Lung microvascular endothelial cell (primary cell): ENCODE measurements at places on chromosomes 1 and 21. TPM values are rescaled to one million over a fixed set of nuclear protein-coding genes. Genes with fewer than 3 reads are reported as not detected.

DNA sequence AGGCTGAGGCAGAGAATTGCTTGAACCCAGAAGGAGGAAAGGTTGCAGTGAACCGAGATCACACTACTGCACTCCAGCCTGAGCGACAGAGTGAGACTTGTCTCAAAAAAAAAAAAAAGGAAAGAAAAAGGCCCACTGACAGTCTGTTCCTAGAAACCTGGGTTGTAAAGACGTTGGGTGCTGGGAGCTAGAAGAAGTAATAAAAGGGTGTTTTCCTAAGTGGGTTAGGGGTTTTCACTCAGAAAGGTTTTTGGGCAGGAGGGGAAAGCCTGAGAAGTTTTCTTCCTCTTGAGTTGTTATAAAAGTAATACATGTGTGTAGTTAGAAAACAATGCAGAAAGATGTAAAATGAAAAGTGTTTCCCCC, 25.4 kb downstream of the CELA3A start:
- no peak for DNase-seq

GRCh38 chr21:45050345-45050796, 24.0 kb upstream of the ADARB1 start:
- DNase-seq = no peak

- DNase-seq = no peak
Measured at GRCh38 chr1:57605933-57606332, 182.1 kb upstream of the DAB1 start.

DNA sequence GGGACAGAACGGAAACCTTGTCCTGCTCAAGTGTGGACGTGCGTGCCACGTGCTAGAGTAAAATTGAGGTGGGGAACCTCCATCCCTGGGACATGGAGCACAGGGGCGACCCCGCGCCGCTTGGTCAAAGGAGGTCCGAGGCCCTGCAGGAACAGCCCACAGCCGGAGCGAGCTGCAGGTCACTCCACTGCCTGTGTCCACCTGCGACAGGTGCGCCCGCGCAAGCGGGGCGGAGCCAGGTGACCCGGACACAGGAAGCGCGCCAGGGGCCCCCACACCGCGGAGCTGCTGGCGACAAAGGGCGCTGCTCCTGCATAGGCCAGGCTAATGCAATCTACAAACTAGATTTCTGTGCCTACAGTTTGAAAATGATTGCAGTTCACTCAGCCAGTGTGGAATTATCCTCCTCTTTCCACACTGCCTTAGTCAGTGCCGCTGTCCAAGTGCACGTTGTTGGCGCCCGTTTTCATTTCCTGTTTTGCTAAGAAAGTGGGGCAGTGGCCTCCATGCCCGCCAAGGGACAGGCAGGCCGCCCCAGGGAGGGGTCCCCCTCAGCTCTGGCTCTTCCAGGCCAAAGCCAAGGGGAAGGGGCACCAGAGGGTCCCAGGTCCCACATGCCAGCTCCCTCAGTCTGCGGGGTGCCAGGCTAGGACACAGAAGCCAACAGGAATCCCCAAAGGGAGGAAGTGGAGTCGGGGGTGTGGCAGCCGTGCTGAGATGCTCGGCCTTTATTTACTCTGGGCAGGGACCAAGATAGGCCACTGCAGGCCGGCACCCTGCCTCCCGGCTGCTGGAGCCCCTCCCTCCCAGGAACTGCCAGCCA, 4.3 kb upstream of the NADK start:
- DNase-seq = peak; percentile 54

DNA sequence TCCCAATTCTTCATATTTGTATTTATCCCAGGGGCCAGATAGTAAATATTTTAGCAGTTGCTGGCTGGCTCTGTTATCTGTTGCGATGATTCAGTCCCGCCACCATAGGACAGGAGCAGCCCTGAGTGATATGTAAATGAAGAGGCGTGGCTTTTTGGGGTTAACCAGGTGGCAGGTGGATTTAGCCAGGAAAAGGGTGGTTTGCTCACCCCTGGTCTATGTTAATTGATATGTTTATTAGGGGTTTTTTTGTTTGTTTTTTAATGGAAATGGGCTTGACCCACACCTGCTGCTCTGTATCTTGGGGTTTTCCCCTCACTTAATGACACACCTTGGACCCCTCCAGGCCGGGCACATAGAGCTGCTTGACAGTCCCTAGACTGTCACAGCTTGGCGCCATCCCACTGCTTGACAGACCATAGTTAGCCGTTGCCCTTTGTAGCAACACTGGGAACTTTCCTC, 62.8 kb downstream of the PIK3CD start:
- DNase-seq = no peak

DNA sequence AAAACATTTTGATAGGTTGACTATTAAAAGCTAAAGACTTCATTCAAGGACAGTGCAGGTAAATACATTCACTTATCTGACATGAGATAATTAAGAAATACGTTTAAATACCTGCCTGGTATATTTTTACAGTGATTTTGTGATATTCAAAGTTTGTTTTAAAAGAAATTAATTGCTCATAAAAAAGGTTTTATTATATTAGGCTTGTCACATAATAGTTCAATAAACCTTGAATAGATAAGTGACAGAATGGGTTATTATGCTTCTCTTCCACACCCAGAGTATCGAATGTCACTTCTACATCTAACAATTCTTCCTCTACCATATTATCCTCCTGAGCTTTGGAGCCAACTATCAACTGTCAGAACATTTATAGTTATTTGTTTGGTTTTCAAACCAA, 60.0 kb downstream of the LTN1 start:
- no peak for DNase-seq

- DNase-seq = no peak
Measured at GRCh38 chr1:217078078-217078690, 355.0 kb upstream of the ESRRG start.

DNA sequence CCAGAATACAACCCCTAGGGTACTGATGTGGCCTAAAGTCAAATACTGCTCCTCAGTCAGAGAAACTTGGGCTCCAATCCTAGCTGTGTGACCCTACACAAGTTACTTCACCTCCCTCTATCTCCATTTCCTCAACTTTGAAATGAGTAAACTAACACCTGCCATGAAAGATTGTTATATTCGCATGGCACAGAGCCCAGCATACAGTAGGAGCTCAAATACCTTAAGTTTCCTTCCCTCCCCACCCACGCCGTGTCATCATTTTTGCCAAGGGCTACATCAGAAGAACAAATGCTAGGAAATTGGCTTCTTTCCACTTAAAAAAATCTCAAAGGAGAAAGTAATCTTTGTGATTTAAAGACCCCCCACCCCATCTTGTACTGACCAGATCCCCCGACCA, 22.2 kb upstream of the ZNF362 start:
- DNase-seq = no peak

DNA sequence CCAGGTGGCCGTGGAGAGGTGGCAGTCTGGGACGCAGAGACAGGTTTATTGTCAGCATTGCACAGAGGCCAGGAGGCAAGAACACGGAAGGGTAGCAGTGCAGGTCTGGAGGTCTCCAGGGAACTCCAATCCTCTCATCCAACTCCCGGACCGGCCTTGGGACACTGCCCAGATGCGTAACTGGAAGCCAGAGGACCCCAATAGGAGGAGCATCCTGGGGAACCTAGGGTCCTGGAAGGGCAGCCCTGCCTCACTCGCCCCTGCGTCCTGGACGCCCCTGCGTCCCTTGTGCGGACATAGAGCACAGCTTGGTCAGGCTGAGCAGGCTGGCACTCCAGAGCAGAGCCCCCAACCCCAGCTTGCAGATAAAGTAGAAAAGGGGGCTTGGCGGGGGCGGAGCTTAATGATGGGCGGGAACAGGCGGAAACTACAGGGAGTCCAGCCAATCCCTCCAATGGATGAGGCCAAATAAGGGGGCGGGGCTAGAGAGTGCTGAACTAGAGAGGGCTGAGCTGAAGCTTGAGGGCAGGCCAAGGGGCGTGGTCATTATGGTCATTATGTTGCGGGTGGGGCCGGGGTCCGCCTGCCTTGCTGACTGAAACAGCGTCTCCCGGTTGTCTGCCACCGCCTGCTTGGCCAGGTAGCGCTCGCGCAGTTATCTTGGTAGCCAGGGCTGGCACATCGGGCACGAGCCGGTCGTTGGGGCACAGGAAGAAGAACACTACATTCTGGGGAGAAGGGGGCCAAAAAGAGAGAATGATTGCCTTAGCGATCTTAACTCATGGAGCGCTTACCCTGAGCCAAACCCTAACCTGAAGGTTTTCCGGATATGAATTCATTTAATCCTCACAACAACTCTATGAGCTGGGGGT, 3.7 kb upstream of the ARHGEF19 start:
- peak; percentile 86 for DNase-seq

DNA sequence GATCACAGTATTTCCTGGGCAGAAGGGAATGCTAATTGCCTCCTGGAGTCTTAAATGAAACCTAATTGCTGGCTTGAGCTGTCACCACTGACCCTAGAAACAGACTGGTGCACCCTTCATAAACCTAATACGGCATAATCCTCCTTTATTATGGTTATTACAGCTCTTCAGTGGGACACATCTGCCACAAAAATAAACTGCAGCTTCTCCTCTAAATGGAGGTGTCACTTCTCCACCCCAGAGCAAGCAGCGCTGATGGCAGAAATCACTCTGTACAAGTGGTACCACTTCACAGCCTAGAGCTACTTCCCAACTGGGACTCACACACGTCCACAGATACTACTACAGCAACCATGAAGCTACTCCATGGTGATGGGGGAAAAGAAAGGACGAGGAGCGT, 11.1 kb downstream of the PTPN14 start:
- DNase-seq = no peak

DNA sequence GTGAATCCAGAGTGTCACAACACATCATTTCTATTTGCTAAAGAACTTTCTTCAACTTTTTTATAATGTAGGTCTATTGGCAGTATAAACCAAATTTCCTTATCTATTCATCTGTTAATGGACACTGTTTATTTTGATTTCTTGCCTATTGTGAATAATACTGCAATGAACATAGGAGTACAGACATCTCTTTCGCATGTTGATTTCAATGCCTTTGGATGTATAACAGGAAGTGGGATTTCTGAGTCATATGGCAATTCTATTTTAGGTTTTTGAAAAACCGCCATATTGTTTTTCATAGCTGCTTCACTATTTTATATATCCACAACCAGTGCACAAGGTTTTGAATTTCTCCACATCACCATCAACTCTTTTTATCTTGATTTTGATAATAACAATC, 198.7 kb downstream of the KCNT2 start:
- DNase-seq = peak; percentile 77

DNA sequence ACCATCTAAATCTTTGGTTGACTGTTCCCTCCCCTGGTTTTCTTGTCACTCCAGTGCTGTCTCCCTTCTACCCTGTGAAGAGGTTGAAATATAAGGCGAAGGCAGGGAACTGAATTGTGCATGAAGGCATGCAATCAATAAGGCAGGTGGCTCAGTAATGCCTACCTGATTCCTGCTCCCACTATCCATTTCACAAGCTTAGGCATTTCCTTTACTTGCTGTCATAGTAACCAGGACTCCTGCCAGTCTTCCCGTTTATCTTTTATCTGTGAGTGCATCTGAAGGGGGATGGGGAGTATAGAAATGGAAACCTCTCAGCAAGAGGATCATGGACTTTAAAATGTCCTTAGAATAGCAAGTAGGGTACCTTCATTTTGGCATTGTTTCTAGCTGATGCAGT, 40.5 kb downstream of the MRPS6 start:
- DNase-seq = no peak

DNA sequence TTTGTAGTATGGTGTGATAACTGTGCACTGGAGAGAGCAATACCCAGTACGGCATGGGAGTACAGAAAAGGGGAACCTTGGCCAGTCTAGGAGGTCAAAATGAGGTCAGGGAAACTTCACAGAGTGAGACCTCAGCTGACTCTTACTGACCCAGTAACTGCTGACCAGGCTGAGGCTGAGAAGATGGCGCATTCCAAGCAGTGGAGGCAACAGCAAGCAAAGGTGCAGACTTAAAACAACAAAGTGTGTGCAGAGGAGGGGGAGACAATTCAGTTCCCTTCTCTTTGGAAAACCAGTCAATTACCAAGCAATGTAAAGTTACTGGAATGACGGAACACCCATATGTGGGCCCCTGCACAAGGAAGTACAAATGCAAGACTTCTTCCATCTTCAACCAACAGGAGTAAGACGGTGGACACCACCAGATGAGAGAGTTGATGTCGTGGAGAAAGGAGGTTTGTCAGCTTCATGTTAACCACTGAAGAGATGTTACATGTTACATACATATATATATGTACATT, 54.6 kb upstream of the PRDX6 start:
- DNase-seq = no peak

- DNase-seq = no peak
Measured at GRCh38 chr1:119952496-119952895, 56.2 kb upstream of the ADAM30 start.

- peak; percentile 54 for DNase-seq
Measured at GRCh38 chr1:15326691-15327588, 79.9 kb downstream of the FHAD1 start.

DNA sequence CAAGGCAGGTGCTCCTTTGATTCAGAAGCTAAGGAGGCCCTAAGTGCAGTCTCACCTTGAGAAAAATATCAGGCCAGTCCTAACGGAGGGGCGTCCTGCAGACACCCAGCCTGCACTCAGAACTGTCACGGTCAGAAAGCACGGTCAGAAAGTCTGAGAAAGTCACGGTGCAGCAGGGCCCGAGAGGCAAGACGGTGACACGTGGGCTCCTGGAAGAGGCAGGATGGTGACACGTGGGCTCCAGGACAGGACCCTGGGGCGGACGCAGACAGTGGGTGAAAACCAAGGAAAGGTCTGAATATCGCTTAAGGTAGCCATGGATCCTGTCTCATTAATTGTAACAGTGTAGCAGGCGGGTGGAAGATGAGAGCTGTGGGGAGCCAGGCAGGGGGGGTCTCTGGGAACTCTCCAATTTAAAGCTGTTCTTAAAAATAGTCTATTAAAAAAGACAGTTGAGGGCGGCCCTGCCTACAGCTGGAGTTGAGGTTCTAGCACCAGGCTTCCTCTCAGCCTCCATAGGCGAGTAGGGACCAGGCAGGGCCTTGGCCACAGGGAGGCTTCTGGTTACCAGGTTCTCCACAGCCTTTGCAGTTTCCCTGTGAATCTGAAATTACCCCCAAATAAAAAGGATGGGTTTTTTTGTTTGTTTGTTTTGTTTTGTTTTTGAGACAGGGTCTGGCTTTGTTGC, 65.2 kb downstream of the FAAP20 start:
- no peak for DNase-seq

GRCh38 chr1:60847855-60848582, 234.3 kb upstream of the NFIA start:
- DNase-seq = no peak

DNA sequence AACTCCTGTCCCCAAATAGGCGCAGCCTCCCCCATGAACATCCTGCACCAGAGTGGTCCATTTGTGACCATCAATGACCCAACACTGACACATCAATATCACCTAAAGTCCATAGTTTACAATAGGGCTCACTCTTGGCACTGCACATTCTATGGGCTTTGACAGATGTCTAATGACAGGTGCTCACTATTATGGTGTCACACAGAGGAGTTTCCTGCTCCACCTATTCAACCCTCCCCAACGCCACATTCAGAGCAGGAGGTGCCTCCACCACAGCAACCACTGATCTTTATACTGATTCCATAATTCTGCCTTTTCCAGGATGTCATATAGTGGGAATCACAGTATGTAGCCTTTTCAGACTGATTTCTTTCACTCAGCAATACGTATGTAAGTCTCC, 24.2 kb downstream of the GNG4 start:
- DNase-seq = no peak

GRCh38 chr1:213779228-213779627, 208.5 kb upstream of the PROX1 start:
- DNase-seq = no peak

GRCh38 chr1:206472024-206472423, 1.7 kb downstream of the IKBKE start:
- no peak for DNase-seq

Gene BTBD8
- 1.3 and 2.4 TPM in 2 replicates for total RNA-seq

Gene SPRR2F
- total RNA-seq = not detected in 2 replicates

Gene S100A8
- not detected in 2 replicates for total RNA-seq

Gene ST6GALNAC3
- 40.5 and 41.5 TPM in 2 replicates for total RNA-seq

Gene WNT3A
- total RNA-seq = not detected in 2 replicates

Gene LCE2C
- total RNA-seq = not detected in 2 replicates

Gene CLIC6
- total RNA-seq = not detected in 2 replicates

Gene IL24
- not detected in 2 replicates for total RNA-seq
